ENCODE measurements at places on chromosomes 2 and 18.

- no peak for DNase-seq
Measured at GRCh38 chr18:31101183-31102024, 817 bp downstream of the DSC2 start.

- no peak for DNase-seq
Measured at GRCh38 chr18:45165871-45166270, 449.4 kb upstream of the SLC14A2 start.

DNA sequence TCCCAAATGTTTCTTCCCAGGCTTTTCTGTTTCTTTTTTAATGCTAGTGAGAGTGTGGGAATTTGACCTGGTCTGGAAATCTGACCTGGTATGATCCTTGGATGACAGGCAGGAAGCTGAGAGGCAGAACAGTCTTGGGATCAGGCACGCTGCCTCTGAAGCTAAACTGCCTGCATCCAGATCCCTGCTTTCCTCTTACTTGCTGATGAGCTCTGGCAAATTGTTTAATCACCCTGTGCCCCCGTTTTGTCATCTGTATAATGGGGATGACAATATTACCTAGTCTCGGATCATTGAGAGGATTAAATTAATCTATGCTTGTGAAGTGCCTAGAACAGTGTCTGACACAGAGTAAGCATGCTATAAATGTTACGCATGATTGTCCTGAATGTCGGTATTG lies 3.3 kb downstream of the KLHL23 start:
- DNase-seq: no peak

DNA sequence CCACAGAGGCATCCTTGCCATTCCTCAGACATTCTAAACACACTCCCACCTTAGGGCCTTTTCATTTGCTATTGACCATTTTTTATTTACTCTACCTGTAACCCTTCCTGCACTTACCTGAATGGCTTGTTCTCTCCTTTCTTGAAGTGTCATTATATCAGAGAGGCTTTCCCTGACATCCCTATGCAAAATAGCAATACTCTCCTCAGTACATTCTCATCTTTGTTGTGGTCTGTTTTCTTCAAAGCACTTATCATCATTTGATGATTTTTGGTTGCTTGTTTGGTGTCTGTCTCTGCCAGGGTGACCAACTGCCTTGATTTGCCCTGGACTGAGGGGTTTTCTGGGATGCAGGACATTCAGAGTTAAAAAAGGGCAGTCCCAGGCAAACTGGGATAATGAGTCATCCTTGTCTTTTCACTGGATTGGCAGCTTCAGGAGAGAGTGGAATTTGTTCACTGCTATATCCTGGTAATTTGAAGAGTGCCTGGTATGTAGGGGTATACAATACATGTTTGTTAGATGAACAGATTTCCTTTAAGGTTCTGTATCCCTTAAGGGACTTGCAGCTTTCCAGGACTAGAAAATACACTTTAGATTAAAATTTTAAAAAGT lies 102.4 kb downstream of the BABAM2 start:
- no peak for DNase-seq

- no peak for DNase-seq
Measured at GRCh38 chr2:148614322-148615049, 30.1 kb upstream of the EPC2 start.

DNA sequence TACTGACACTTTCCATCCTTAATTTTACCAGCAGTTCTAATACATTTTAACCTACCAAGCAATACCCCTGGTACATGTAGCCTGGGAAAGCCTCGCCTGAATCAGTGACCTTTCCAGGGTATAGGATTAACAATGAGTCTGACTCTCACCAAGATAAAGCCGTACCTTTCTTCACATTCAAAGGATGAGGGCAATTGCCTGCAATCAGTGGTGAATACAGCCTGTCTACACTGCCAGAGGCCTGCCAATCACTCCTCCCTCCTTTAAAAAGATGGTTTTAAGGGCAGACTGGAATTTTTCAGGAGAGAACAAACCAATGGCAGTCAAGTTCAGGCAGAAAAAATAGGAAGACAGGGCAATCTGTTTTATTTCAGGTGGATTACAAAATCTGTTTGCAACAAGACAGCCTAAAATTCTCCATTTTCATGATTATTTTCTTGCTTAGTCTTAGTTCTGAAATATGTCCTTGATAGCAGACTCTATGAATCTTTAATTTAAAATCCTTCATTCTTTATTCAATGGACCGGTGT lies 4.8 kb downstream of the EPHA4 start:
- no peak for DNase-seq

DNA sequence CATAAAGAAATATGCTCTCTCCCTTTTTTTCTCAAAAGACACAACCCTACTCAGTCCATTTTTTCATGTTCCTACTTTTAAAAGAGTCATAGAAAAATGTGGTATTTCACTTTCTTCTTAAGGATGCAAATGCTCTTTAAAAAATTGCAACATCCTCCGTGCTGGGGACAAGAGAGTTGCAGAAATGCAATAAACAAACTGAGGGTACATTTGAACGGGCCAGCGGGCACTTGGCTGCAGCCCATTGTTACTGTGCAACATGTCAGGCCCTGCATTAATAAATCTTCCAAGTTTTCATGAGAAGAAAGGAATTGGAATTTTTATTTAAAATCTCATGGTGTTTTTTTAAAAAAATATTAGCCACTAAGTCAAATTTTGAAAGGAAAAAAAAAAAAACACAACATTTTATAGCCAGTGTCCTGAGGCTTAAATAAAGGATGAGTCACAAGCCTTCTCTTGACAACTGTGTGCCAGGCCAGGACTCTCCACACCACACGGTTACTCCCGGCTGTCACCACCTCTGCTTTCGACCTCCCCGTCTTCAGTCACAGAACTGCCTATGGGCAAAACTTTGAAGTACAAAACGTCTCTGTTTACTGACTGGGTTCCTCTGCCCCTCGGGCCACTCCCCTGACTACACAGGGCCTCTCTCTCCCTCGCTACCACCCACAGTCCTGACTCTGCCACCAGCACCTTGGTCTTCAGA lies 57.5 kb upstream of the MFF start:
- no peak for DNase-seq

- DNase-seq: no peak
Measured at GRCh38 chr2:56770490-56770889, 586.7 kb downstream of the CCDC85A start.

DNA sequence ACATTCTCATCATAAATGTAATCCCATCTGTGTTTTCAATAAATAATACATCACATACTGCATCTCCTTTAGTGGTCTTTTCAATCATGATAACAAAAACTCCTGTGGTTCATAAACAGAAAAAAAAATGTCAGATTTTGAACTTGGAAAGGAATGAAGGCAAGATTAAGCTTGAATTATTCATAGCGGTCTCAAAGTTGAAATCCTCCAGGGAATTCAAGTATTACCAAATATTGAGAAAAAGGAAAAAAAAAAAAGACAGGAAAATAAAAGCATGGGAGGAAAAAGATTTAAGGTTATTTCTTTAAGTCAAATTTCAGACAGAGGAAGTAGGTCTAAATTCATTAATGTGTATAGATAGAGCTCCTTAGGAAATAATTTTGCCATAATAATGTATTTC lies 92.1 kb downstream of the COLEC12 start:
- DNase-seq: no peak

- DNase-seq: no peak
Measured at GRCh38 chr2:10171006-10171800, 48.7 kb downstream of the RRM2 start.

- no peak for DNase-seq
Measured at GRCh38 chr2:40666398-40666797, 214.5 kb upstream of the SLC8A1 start.

GRCh38 chr2:108604196-108604595 lies 69.9 kb downstream of the LIMS1 start:
- no peak for DNase-seq

GRCh38 chr18:10995550-10995949 lies 153.8 kb downstream of the PIEZO2 start:
- peak; percentile 0 for DNase-seq

DNA sequence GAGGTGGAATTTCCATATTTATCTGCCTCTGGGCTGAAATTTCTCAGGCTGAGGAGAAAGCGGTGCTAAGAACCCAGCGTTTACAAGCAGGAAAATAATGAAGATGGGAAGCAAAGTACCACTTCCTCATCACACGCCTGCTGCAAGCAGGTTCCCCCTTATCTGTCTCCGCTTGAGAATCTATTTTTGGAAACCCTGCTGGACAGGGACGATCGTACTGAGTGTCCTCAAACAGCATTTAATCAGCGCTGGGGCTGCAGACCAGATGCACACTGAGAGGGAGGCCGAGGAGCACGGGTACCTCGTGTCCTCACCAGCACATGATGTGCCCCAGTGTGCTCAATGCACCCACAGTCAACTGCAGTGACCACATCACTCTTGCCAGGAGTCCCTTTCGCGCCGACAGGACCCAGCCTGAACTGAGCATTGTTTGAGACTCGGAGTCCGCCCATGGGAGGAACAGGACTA lies 160.4 kb downstream of the HDAC4 start:
- DNase-seq: no peak

DNA sequence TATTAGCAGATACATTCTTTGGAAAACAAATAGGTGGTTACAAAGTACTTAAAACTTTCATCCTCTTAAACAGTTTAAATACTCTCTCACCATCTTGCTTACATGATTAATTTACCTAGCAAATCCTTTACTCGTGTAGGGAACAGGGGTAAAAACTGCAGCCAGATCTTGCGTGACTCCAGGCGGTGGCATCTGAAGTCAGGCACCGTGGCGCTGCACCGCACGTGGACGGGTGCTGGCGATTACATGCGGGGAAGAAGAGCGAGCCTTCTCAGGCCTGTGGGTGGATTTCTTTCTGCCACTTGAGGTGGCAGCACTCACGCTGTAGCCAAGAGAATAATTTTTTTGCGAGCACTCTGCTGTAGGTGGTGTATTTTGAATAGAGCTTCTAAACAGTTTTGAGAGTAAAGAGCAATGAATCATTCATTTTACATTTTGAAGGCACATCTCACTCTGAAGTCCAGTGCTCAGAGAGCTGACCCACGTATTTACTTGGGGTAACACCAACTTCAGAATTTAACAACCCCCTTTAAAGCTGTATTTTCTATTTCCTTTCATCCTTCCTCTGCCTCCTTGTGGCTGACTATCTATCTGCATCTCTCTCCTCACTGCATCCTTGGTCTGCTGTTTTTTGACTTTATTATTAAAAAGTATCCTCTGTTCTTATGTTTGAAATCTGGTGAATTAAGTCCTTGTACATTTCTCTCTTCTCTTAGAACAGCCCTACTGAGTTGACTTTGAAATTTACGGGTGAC lies 68.9 kb downstream of the EPAS1 start:
- DNase-seq: no peak

DNA sequence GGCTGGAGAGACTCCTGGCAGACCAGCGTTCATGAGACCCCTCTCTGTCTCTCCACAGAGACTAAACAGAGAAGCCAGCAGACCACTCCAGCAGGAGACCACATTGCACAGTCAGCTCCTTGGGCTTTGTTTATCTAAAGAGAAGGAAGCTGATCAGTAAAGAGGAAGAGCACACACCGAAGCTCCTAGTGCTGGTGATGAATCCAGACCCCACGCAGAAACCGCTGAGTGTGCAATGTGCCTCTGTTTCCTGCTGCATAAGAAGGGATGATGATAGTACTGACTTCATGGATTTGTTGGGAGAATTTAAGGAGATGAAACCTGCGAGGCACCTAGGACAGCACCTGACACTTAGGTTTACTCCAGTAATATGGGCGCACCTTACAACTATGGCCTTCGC lies 544.1 kb upstream of the ID2 start:
- no peak for DNase-seq

DNA sequence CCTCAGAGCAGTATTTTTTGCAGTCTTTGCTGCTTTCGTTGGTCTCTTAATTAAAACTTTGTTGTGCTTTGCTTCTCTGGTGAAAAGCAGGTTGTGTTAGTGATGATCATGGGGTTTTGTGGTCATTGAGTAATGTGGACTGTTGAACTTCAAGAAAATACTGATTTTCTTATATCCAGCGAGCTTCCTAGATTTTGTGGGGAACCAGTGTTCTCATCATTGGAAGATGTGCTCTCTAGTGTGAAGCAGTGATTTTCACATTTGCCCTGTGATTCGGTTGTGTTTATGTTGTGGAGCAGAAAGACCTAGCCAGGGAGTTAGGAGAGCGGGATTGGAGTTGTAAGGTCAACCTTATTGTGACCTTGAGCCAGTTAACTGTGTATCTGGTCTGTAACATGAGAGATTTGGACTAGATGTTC lies 12.4 kb downstream of the ASAP2 start:
- no peak for DNase-seq

DNA sequence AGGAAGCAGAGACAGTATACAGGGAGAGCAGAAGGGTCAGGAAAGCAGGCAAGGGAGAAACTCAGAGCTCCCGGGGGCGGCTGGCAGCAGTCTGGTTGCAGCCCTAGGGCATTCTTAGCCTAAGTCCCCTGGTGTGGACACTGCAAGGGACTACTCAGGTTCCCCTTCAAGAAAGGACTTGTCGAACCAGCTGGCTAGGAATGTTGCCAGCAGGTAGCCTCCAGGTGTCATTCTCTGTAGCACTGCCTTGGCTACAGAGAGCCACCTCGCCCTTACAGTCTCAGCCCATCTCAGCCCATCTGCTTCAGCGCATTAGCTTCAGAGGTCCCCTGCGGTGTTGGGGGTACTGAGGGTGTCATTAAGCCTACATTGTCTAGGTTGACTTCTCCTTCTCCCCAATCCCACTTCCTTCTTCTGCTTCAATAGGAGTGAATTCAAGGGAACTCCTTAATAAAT lies 11.3 kb upstream of the TMSB10 start:
- DNase-seq: no peak

DNA sequence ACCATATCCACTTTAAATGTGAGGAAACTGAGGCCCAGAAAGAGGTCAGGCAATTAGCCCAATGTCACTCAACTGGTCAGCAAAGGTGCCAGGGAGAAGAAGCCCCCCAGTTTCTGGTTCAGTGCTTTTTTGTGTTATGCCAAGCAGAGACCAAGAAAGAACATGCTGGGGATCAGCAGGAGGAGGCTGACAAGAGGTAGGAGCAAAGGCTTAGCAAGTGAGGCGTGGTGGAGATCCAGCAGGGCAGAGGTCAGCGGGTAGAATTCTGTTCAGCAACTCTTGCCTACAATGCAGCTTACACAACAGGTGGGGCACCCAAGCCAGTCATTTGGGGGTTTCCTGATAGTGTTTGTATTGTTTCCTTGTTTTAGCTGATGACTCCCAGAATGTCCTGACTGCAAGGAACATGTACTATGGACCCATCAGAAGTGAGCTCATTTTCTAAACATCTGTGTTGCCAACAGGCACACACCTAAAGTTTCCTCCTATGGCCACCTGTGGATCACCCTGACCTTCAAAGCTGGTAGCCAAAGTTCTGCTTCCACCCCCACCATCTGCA lies 28.2 kb downstream of the LPIN2 start:
- no peak for DNase-seq

GRCh38 chr18:55069497-55069896 lies 110.2 kb upstream of the CCDC68 start:
- DNase-seq: no peak

GRCh38 chr2:45895241-45895861 lies 243.9 kb downstream of the PRKCE start:
- DNase-seq: no peak

- no peak for DNase-seq
Measured at GRCh38 chr2:106782681-106783080, 103.3 kb downstream of the ST6GAL2 start.

- DNase-seq: no peak
Measured at GRCh38 chr2:227614740-227615139, at the start of gene SCYGR3. Gene SCYGR3, minus strand, starts transcription at chr2:227614840. Its CDS starts 0 bp downstream, at chr2:227614840.

All from T-helper 1 cell (primary cell).